ENCODE measurements at places on chromosomes 6 and 20.

DNA sequence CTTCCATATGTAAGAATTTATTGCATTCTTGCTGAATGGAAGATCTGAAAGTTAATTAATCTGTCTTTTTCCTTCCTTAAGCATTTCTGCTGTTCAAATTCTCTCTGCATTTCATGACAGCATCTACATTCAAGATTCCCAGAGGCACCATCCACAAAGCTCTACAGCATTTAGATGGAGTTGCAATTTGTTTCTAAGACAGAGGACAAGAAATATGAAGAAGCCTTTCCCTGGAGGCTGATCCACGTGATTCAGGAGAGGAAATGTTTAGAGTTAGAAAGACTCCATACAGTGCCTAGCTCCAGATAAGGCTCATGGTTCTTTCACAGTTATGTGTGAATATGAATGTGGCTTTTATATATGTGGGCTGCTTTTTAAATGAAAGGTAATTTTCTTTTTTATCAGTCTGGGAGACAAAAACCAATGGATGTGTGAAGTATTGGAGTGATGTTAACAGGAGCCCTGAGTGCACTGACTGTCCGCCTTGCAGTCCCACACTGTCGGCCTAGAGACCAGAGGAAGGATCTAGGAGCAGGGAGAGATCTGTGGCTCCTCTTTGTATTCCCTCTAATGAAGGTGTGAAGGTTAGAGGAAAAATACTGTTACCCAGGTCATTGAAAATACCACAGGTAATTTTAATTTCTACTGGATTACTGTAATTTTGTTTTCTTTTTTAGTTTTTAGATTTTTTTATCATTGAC lies 686.6 kb upstream of the GJE1 start:
- no peak for DNase-seq
- H3K36me3 ChIP-seq = no peaks in the 10 kb centered on the region
- H3K27me3 ChIP-seq = no peaks in the 10 kb centered on the region
- H3K4me3 ChIP-seq = no peak overlapping the region
- H3K4me1 ChIP-seq = no peaks in the 10 kb centered on the region

- no peaks in the 10 kb centered on the region for H3K4me1 ChIP-seq
- H3K27ac ChIP-seq = no peak overlapping the region
- H3K27me3 ChIP-seq = no peaks in the 10 kb centered on the region
- DNase-seq = no peak
Observed at GRCh38 chr6:80548532-80548931, 442.1 kb downstream of the BCKDHB start.

GRCh38 chr20:3854462-3854871 lies 7.8 kb downstream of the MAVS start:
- H3K36me3 ChIP-seq = peaks cover 40% of the 10 kb centered on the region
- no peak overlapping the region for H3K27ac ChIP-seq
- H3K4me3 ChIP-seq = no peak overlapping the region
- no peaks in the 10 kb centered on the region for H3K4me1 ChIP-seq
- no peaks in the 10 kb centered on the region for H3K27me3 ChIP-seq

- peaks cover 38% of the 10 kb centered on the region for H3K4me1 ChIP-seq
- H3K4me3 ChIP-seq = peak overlapping the region; percentile 97
- peak; percentile 50 for DNase-seq
- H3K27me3 ChIP-seq = no peaks in the 10 kb centered on the region
Observed at GRCh38 chr20:3045042-3045815, 623 bp upstream of the MRPS26 start.

DNA sequence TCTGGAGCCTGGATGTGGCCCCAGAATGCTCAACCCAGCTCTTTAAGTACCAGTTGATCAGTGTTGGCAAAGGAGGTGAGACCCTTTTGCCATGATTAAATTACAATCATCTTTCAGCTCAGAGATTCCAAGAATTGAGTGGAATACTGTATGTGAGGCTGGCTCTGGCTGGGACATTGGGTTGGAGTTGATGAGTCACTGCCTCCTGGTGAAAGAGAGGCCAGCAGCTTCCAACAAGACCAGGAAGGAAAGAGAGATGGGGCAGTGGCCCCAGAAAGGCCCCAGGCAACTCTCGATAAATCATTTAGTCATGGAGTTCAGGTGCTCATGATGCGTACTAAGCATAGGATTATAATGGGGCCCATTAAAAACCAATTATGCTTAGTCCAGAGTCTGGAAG lies 2.1 kb downstream of the TGM6 start:
- no peaks in the 10 kb centered on the region for H3K36me3 ChIP-seq
- DNase-seq = no peak
- H3K4me3 ChIP-seq = no peak overlapping the region

DNA sequence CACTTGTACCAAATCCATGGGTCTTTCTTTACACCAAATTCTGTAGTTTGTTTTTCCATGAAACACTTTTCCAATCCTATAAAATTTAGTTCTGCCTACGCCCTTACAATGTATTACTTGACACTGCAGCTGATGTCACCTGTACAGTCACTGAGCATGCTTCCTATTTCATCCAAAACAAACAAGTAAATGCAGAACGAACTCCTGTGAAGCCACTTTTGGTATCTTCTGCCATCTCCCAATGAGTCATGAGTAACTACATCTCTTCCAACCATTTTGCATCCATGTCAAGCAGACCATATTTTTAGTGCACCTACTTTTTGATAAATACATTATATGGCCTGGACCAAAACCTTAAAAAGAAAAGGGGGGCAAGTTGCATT lies 42.4 kb downstream of the HDDC2 start:
- DNase-seq = no peak
- H3K27ac ChIP-seq = no peak overlapping the region
- no peaks in the 10 kb centered on the region for H3K36me3 ChIP-seq
- no peaks in the 10 kb centered on the region for H3K27me3 ChIP-seq
- peaks cover 11% of the 10 kb centered on the region for H3K4me1 ChIP-seq
- H3K4me3 ChIP-seq = no peak overlapping the region

- H3K4me1 ChIP-seq = peaks cover 59% of the 10 kb centered on the region
- H3K36me3 ChIP-seq = peaks cover 5% of the 10 kb centered on the region
- DNase-seq = peak; percentile 83
- peak overlapping the region; percentile 76 for H3K4me3 ChIP-seq
Observed at GRCh38 chr6:30614843-30615218, 2.2 kb downstream of the PPP1R10 start.

DNA sequence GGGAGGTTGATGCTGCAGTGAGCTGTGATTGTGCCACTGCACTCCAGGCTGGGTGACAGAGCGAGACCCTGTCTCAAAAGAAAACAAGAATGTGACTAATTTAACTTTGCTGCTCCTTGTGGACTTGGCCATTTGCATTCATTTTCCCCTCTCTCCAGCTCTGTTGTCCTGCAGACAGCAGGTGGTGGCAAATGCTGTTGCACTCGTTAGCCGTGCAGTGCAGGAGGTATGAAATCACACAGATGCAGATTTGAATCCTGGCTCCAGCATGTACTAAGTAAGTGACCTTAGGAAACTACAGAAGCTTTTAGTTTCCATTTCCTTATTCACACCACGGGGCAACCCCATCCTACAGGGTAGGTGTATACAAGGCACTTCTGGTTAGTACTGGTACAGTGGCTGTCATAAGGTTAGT lies 9.6 kb upstream of the BEND3 start:
- no peaks in the 10 kb centered on the region for H3K36me3 ChIP-seq
- no peak overlapping the region for H3K27ac ChIP-seq
- no peak overlapping the region for H3K4me3 ChIP-seq
- DNase-seq = no peak

DNA sequence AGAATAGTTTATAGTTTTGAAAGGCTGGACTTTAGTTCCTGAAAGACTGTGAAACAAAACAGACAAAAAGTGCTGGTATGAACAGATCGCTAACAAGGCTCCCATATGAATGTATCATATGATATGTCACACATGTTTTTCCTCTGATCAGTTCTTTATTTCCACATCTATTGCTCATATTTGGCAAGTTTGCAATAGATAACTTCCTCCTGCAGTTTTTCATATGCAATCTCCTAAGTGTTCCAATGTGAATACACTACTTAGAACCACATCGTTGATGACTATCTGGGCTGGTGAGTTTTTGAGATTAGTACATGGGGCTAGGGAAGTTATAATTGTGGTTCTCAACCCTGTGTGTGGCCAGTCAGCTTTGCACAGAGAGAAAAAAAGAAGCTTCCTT lies 23.1 kb downstream of the CRYBG1 start:
- no peaks in the 10 kb centered on the region for H3K4me1 ChIP-seq
- no peak overlapping the region for H3K4me3 ChIP-seq
- no peaks in the 10 kb centered on the region for H3K36me3 ChIP-seq
- H3K27ac ChIP-seq = no peak overlapping the region
- no peak for DNase-seq

GRCh38 chr6:130529569-130530149 lies 163.8 kb downstream of the TMEM200A start:
- DNase-seq = no peak
- H3K27me3 ChIP-seq = no peaks in the 10 kb centered on the region
- H3K4me3 ChIP-seq = no peak overlapping the region

DNA sequence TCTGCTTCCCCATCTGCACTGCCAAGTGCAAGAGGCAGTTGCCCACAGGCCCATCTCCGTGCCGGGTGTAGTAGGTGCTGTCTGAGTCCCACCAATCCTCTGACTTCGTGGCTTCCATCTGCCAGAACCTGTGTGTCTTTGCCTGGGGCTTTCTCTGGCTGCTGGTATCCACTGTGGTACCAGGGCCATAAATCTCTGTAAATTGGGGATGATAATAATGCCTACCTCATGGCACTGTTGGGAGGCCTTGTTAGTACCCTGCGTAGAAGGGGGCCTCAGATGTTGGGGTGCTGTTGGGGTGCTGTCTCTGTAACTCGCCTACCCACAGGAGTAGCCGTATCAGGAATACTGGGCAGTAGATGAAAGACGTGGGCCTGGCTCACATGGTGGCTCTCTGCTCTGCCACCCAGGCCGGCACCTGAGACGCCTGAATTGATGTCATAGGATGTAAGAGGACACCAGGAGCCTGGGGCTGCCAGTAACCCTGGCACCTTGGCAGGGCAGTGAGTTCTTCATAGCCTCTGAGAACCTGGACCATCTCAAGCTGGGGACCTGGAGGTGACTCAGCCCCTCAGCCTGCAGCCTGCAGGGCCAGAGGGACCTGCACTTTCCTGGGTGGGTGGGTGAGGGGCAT lies 94.1 kb upstream of the RNF24 start:
- no peaks in the 10 kb centered on the region for H3K36me3 ChIP-seq
- no peak overlapping the region for H3K4me3 ChIP-seq
- peaks cover 13% of the 10 kb centered on the region for H3K4me1 ChIP-seq
- H3K27me3 ChIP-seq = no peaks in the 10 kb centered on the region
- no peak overlapping the region for H3K27ac ChIP-seq
- no peak for DNase-seq

GRCh38 chr6:158255989-158256601 lies 56.2 kb upstream of the TULP4 start:
- no peaks in the 10 kb centered on the region for H3K36me3 ChIP-seq
- H3K27me3 ChIP-seq = no peaks in the 10 kb centered on the region
- no peak overlapping the region for H3K4me3 ChIP-seq
- no peaks in the 10 kb centered on the region for H3K4me1 ChIP-seq
- H3K27ac ChIP-seq = no peak overlapping the region
- DNase-seq = no peak

DNA sequence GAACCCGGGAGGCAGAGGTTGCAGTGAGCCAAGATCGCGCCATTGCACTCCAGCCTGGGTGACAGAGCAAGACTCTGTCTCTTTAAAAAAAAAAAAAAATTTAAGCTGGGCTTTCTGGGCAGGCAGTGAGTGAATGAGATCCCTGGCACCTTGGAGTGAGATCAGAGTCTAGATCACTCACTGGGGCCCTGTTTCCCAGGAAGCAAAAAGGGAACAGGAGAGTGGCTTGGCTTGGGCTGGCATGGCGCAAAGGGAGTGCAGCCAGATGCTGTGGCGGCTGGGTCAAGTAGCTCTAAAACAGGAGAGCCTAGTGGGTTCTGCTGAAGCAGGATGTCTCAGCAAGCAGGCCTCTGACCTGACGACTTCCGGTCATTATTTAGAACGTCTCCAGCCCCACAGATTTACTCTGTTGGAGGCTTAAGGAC lies 10.4 kb downstream of the PLCG1 start:
- H3K27ac ChIP-seq = peak overlapping the region; percentile 73
- H3K4me3 ChIP-seq = no peak overlapping the region
- peaks cover 73% of the 10 kb centered on the region for H3K4me1 ChIP-seq
- H3K36me3 ChIP-seq = no peaks in the 10 kb centered on the region
- no peak for DNase-seq
- H3K27me3 ChIP-seq = no peaks in the 10 kb centered on the region

DNA sequence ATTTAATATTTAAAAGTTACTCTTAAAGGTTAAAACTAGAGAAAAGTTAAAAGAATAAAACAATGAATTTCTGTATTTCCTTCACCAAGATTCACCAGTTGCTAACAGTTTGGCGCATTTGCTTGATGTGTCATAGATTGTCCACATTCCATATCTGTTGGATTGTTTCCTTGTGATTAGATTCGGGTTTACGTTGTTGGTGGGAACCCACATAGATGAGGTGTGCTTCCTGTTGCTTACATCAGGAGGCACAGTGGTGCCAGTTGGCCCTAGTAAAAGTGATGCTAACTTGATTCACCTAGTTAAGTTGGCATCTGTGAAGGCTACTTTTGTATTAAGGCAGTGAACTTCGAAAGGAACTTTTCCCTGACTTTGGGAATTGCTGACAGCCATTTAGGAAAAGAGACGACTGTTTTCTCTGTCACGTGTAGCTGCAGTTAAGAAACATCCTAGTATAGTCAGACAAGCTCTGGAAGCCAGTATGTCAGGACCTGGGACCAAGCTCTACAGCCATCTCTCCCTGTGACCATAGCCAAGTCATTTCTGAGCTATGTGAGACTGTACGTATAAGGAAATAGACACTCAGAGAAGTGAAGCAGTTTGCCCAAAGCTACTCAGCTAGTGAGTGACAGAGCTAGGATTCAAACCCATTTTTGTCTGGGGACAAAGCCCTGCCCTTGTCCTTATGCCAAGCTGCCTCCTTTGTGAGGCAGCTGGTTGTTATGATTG lies 49.0 kb downstream of the PPARD start:
- H3K36me3 ChIP-seq = no peaks in the 10 kb centered on the region
- no peaks in the 10 kb centered on the region for H3K27me3 ChIP-seq
- H3K27ac ChIP-seq = no peak overlapping the region
- H3K4me1 ChIP-seq = no peaks in the 10 kb centered on the region

- no peaks in the 10 kb centered on the region for H3K4me1 ChIP-seq
- H3K36me3 ChIP-seq = no peaks in the 10 kb centered on the region
- no peak for DNase-seq
- no peaks in the 10 kb centered on the region for H3K27me3 ChIP-seq
- H3K27ac ChIP-seq = no peak overlapping the region
Observed at GRCh38 chr6:24323632-24324337, 34.1 kb downstream of the DCDC2 start.

GRCh38 chr6:108839083-108839642 lies 9.1 kb upstream of the ARMC2 start:
- no peaks in the 10 kb centered on the region for H3K4me1 ChIP-seq
- no peaks in the 10 kb centered on the region for H3K27me3 ChIP-seq
- no peak overlapping the region for H3K4me3 ChIP-seq
- H3K36me3 ChIP-seq = no peaks in the 10 kb centered on the region

DNA sequence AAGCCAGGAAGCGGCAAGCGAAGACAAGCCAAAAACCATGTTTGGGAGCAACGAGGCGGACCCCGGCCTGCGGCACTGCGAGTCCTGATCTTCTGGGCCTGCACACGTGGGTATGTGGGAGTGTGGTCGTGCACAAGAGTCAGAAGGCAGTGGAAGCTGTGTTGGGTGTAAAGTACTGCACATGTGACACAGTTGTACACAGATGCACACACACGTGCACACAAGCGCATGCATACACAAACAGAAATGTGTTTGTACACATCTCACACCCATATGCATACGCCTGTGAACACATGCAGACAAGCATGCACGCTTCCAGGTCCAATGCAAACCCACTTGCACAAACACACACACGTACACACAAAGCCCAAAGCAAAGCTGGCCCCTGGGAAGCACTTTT lies 52.6 kb upstream of the SLCO4A1 start:
- H3K27me3 ChIP-seq = peaks cover 5% of the 10 kb centered on the region
- no peaks in the 10 kb centered on the region for H3K36me3 ChIP-seq
- no peaks in the 10 kb centered on the region for H3K4me1 ChIP-seq

All from thoracic aorta (tissue), 2 donors.